CD8-positive, alpha-beta memory T cell (primary cell): ENCODE measurements at places on chromosomes 13 and 19. TPM values are rescaled to one million over a fixed set of nuclear protein-coding genes. Genes with fewer than 3 reads are reported as not detected.

DNA sequence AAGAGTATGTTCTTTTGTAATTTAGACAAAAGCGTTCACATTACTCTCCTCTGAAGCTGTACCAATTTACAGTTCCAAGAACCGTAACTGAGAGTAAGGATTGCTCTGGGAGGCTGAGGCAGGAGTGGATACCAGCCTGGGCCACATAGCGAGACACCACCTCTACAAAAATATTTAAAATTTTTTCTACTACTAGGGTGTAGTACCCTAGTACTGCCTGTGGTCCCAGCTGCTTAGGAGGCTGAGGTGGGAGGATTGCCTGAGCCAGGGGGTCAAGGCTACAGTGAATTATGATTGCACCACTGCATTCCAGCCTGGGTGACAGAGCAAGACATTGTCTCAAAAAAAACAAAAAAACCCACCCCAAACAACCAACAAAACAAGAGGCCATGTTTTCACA is 12.1 kb upstream of the CYP2A6 start:
- H3K27me3 ChIP-seq: no peaks in the 10 kb centered on the region
- no peaks in the 10 kb centered on the region for H3K36me3 ChIP-seq
- H3K27ac ChIP-seq: no peak overlapping the region
- no peaks in the 10 kb centered on the region for H3K4me1 ChIP-seq
- DNase-seq: no peak

Gene OR7C1
- not detected for polyA plus RNA-seq

Gene ARID3A
- 0.49 TPM for polyA plus RNA-seq

Gene KPTN
- polyA plus RNA-seq: 5.9 TPM

Gene ZNF865
- 0.21 TPM for polyA plus RNA-seq
